ENCODE measurements at places on chromosomes 3 and 15.

DNA sequence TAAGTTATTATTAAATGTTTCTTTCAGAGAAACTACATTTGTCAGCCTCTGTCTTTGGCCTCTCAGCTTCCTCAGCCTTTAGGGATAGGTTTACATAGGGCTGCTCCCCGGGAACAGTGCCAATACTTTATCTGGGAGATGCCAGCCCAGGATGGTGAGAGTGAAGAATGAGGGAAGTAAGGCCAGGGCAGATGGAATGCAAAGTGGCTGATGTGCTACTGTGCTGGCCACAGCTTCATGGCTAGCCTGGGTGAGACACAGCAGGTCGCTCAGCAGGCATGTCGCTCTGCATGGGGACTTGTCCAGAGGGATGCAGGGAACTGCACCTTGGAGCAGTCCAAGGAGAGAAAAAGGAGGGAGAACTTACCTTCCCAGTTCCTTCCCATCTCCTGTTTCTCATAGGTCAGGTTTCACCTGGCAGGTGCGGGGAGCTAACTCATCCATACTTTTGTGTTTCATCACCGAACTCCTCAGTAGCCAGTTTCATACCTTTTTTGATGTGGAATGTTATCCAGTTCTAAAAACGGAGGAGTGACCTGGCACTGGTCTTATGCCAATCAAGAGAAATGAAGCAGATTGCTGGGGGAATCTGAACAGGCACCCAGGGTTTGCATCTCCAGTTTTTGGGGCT lies 30.9 kb upstream of the C15orf39 start:
- no peak for DNase-seq

GRCh38 chr3:39288300-39288808 lies 8.5 kb upstream of the CX3CR1 start:
- peak; percentile 95 for DNase-seq

- no peak for DNase-seq
These were observed 39.3 kb upstream of the USP3 start for GRCh38 chr15:63465104-63465503.

- DNase-seq = no peak
These were observed 2.2 kb downstream of the FOXB1 start for GRCh38 chr15:60006203-60006862.

GRCh38 chr3:78186404-78186803 lies 1146.5 kb downstream of the ROBO2 start:
- DNase-seq = no peak

GRCh38 chr3:101849714-101850245 lies 466 bp downstream of the NFKBIZ start:
- no peak for DNase-seq

GRCh38 chr15:36877294-36877693 lies 223.1 kb downstream of the MEIS2 start:
- DNase-seq = no peak

- no peak for DNase-seq
These were observed 156.2 kb downstream of the ZNF621 start for GRCh38 chr3:40680685-40681657.

DNA sequence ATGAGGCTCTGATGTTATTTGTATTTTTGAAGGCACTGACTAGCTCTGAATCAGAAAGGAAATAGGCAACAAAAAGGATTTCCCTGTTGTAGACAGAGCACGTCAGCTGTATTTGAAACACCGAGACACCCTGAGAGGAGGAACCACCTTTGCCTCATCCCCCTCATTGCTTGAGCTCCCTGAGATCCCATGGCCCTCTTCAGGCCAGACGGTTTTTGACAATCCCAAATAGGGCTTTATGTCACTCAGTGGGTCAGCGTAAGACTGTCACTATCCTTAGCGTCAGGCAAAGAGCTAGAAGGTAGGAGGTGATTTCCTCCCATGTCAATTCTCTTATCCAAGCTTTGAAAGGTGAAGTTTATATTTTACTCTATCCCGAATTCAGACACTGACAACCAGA lies 254.3 kb downstream of the ZNF621 start:
- no peak for DNase-seq

- no peak for DNase-seq
These were observed 3.4 kb upstream of the SEC22A start for GRCh38 chr3:123198372-123198771.

DNA sequence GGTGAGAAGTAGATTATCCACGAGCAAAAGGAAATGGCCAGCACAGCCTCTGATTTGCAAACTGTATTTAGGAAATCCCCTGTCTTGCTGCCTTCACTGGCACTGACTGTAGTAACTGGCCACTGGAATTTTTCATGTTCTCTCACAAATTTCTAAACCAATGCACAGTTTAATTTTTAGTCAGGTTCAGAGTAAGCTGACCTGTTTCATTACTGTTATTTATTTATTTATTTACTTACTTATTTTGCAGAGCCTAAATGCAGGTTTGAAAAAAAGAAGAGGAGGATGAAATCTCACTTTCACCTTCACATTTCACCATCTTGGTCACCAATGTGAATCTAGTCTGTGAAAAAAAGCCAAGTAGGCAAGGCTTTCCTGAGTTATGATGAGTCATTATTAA lies 291.0 kb downstream of the PLOD2 start:
- no peak for DNase-seq

DNA sequence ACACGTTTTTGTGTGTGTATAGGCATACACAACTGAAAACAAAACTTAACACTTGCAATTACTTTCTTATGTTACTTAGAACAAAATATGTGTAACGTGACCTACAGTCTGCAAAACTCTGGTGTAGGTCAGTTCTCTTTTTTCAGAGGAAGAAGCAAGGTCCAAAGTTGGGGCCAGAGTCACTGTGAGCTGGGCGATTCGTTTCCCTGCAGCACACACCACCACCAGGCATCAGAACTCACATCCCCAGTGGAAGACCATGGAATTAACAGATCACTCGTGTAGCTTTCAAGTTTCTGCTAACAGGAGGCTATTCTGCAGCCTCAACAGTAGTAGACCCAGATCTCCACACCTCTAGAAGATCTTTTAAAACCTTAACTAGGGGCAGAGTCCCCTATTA lies 25.8 kb downstream of the ANP32A start:
- DNase-seq = no peak
